ENCODE measurements at places on chromosomes 6 and 20.

DNA sequence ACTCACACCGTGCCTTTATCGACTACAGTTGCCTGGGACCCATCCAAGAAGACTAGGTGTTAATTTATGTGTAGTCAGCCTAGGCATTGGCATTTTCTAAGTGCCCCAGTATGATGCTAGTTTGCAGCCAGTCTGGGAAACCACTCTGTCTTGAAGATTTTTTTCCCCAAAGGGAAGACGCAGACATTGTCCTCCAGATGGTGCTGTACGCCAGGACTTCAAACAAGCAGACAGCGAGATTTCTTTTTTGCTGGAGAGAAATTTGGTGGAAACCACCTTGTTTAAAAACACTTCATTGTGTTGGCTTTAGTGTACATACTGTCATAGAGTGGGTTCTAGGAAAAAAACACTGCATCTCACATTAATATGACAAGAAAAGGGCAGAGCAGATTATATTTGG is 30.0 kb downstream of the ALDH5A1 start:
- DNase-seq, result peak; percentile 73

GRCh38 chr20:43744966-43745730 is 18.3 kb upstream of the GTSF1L start:
- DNase-seq, result peak; percentile 19

GRCh38 chr6:24949020-24949569 is 13.3 kb upstream of the RIPOR2 start:
- DNase-seq, result no peak

GRCh38 chr6:130326496-130326895 is 39.3 kb upstream of the TMEM200A start:
- DNase-seq, result no peak

DNA sequence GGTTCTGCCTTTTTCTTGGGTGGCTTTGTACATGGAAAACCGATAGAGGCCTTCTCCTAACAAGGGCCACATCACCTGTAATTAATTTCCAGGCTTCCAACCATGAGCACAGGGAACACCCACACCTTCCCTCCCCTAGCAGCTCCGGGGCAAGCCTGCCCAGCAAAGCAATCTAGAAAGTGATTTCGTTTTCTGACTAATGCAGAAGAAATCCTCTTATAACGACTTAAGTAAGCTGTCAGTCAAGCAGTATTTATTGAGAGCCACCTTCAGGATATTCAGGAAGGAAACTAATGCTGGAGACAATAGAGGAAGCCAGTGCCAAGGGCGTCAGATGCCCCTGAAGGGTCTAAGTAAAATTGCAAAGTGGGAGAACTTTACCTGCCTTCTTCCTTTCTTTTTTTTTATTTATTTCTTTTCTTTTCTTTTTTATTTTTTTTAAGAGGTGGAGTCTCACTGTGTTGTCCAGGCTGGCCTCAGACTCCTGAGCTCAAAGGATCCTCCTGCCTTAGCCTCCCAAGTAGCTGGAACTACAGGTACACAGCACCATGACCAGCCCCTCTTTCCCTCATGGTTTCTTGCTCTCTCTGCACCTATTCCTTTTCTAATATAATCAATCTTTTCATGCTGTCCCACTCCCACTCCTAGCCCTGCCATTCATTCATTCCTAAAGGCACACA is 67.5 kb upstream of the MBOAT1 start:
- peak; percentile 74 for DNase-seq

- peak; percentile 56 for DNase-seq
These were observed 40.8 kb downstream of the DNAH8 start for GRCh38 chr6:38755874-38756273.

DNA sequence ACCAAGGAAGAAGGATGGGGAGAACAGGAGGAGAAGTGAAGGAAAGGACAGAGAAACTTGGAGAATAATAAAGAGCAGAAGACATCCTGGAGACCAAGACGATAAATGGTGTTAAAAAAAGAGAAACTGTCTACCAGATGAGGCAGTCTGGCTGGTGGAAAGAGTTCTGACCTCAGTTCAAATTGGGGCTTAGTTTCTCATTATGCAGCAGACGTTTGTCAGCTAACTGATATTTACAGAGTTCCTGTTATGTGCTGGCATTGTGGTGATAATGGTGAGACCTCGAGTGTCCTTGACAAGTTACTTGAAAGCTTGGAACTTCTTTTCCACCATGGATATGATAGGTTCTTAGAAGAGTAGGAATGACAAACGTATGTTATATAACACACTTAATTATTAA is 142.7 kb downstream of the LRRC1 start:
- DNase-seq, result no peak

DNA sequence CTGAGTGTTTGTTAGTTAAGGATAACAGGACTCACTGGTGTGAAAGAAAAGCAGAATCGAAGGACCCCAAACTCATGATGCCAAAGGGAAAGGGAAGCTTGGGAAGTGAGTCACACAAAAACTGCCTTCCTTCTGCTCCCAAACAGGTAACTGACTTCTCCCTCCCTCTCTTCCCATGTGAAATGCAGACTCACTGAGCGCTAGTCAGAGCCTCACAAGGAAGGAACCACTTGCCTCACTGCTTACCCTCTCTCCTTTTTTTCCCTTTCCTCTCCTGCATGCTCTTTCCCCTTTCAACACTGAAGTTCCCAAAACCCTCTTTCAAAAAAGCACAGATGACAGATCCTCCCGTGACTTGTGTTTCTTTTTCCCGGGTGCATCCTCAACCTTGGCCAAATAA is 56.4 kb downstream of the LYRM4 start:
- no peak for DNase-seq

- DNase-seq, result no peak
These were observed 85.3 kb downstream of the GJA10 start for GRCh38 chr6:89979481-89980119.

DNA sequence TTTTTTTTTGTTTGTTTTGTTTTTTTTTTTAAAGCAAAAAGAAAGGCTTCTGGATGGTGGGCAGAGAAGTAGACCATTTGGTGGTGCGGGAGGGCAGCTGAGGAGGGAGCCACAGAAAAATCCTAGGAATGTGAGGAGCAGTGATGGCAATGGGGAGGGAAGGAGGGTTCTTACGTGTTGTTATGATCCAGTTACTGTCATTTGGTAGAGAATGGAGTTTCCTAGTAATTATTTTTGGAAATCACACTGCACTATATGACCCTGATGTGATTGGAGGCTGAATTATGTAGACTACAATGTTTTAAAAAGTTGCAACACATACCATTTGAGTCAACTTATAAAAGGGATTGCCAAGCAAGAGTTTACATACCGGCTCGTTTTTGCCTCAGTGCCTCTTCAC is 22.1 kb downstream of the ADGRF5 start:
- DNase-seq, result peak; percentile 70

- peak; percentile 22 for DNase-seq
These were observed 210.2 kb downstream of the TMEM200A start for GRCh38 chr6:130575971-130576370.

DNA sequence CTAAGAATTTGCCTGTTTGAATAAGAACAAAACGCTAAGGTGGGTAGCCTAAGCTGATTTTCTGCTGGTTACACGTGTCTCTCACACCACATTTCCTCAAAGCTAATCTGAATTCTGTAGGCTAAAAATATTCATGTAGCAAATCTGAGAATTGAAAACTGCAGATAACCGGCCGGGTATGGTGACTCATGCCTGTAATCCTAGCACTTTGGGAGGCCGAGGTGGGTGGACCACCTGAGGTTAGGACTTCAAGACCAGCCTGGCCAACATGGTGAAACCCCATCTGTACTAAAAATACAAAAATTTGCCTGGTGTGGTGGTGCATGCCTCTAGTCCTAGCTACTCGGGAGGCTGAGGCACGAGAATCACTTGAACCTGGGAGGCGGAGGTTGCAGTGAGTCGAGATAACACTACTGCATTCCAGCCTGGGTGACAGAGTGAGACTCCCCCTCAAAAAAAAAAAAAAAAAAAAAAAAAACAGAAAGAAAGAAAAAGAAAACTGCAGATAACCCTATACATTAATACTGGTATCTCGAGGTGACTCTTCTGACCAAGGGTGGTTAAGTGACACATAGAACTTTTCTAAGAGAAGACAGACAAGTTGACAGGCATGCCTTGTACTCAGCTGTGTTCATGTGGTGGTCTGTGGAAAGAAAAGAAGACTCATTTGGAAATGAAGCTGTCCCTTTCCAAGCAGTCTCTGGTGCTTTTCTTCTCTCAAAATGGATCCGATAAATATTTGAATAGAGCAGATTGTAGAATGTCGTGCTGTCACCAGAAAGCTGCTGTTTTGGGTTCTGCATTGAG is 24.7 kb upstream of the ASXL1 start:
- DNase-seq, result no peak

DNA sequence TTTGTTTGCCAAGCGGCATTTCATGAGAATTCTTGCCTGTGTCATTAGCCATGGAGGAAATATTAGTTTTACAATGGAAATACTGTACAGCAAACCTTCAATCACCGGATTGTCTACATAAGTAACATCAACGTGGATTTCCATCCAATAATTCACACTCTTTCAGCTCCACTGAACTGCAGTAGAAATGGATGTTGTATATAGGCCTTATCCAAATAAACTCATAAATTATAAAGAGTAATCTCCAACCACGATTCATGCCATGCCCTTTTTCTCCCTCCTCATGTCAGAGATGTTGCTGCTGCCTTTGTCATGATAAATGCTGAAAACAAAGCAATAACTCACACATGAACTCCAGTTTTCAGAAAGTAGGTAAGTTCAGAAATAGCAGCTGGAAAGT is 54.9 kb upstream of the EYS start:
- DNase-seq, result no peak

DNA sequence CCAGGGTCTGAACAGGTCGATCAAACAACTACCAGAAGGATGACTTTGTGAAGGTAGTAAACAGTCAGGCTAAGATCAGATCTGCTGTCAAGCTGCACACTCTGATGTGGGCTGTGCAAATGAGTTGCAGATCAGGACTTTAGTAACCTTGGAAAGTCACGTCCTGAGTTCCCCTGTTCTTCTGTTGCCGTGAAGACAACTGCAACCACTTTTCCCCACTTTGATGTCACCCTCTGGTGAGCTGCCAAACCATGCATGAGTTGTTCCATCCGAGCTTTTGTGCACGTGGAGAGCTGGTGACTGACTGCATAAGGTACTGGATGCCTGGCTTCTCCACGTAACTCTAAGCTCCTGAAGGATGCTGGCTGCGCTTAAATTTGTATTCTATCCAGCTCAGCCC is 111.0 kb downstream of the CD83 start:
- DNase-seq, result peak; percentile 82

- DNase-seq, result no peak
These were observed 60.5 kb downstream of the EYS start for GRCh38 chr6:65646544-65646943.

DNA sequence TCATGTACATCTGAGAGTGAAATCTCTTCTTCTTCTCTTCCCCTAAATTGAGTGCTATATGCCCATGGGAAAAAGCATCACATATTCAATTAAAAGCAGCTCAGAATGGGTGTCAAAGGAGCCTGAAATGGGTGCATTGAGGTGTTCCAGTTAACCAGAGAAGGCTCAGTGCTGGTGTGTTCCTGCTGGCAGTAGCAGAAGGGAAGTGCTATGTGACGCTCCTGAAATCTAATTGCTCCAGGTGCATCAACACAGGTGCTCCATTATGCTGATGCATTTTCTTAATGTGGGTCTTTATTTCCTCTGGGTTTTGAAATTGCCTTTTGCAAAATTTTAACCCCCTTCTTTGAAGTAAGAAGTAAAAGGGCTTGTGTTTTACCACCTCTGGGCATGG is 17.9 kb downstream of the SLC22A2 start:
- DNase-seq, result no peak

DNA sequence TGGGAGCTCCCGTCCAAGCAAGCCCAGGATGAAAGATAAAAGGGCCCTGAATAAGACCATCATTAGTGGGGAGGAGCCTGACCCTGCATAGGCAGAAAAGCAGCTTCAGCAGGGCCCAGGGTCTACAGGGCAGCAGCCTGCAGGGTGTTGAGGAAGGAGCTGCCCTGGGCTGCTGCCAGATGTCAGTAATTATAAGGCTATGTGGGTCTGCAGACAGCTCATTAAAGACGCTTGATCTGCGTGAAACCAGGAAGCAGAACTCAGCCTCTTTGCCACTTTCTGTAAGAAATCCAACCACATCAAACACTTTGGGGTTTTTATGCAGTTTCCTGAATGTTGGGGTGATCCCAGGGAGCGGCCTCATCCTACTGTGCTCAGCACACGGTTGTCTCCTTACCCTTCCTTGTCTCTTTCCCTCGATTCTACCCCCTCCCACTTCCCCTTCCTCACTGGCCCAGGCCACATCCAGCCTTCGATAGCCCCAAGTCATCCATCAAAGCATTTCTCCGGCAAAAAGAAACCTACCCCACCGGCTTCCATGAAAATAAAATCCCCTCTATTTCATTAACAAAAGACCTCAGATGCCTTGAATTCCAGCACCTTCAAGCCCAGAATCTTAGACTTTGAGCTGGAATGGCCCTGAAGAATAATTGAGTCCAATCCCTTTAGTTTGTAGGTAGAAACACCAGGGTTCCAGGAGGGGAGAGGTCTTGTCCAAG is 1.0 kb upstream of the TGM6 start:
- no peak for DNase-seq

GRCh38 chr6:107689951-107690642 is 134.0 kb downstream of the SCML4 start:
- no peak for DNase-seq

DNA sequence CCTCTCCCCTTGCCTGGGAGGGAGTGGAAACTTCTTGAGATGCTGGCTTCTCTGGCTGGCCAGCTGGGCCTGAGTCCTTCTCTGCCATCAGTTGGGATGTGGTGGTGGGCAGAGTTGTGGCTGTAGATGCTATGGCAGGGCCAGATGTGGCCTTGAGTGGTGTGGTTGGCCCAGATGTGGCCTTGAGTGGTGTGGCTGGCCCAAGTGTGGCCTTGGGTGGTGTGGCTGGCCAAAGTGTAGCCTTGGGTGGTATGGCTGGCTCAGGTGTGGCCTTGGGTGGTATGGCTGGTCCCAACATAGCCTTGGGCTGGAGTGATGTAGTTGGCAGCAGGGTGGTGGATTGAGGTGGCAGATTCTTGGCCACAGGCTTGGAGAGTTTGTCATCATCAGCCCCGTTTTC is 36.7 kb downstream of the C6orf132 start:
- no peak for DNase-seq

Data from renal cortical epithelial cell (primary cell).